ENCODE measurements at places on chromosomes 6 and 20. TPM values are rescaled to one million over a fixed set of nuclear protein-coding genes. Genes with fewer than 3 reads are reported as not detected.

OGFRL1 gene
- 6.6 TPM for polyA plus RNA-seq

TEAD3 gene
- polyA plus RNA-seq: 29.1 TPM

TRDN gene
- polyA plus RNA-seq: 1,141 TPM

FRS3 gene
- polyA plus RNA-seq: 2.8 TPM

PGBD1 gene
- polyA plus RNA-seq: 2.9 TPM

CNR1 gene
- 1.3 TPM for polyA plus RNA-seq

CDH26 gene
- polyA plus RNA-seq: 0.45 TPM

BCAS1 gene
- polyA plus RNA-seq: not detected
